ENCODE measurements at places on chromosomes 2 and 18.

GRCh38 chr2:220006152-220006621, 378.8 kb downstream of the SLC4A3 start:
- no peak for DNase-seq

DNA sequence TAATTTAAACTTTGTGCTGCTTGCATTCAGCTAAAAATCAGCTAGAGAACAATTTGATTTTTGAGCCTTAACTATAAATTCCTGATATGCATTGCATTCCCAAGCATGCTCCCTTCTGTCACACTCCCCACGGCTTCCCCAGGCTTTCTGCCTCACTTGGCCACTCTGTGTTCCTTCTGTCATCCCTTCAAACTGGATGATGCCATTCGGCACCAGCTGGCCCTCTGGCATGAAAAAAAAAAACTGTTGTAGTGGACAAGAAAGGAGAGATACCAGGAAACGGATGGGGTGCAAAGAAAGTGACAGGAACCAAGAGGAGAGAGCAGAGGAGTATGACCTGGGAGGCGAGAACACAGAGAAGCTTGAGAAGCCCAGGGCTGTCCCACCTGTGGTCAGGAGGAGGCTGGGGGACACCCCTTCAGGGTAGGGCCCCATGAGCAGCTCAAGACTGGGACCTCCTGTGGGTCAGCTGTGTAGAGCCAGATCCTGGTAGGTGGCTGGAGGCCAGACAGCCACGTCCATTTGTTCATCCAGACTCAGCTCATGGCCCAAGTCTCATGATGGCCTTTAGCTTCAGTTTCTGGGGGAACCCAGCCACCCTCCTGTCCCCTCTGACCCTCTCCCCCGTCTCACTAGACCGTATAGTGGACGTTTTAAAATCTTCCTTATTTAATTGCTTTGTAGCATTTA, 211.8 kb downstream of the GBX2 start:
- no peak for DNase-seq

DNA sequence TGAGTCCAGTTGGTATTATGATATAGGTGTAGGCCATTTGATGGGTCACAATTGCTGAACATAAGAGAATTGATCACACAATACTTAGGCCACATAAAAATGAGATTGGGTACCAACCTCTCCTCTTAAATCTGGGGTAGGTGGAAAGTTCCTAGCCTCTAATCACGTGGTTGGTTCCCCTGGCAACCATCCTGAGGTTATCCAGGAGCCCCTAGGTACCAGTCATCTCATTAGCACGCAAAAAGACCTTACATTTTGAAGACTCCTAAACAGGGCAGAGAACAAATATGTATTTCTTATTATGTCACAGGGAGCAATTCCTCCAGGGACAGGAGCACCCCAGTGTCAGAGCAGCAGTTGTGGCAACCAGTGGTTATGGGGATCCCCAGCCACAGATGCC, 12.7 kb upstream of the SELENOI start:
- no peak for DNase-seq

GRCh38 chr2:151799886-151800292, 28.3 kb downstream of the ARL5A start:
- no peak for DNase-seq

GRCh38 chr2:165818920-165819319, 24.9 kb upstream of the GALNT3 start:
- no peak for DNase-seq

GRCh38 chr18:68843473-68844089, 45.7 kb downstream of the CCDC102B start:
- no peak for DNase-seq

DNA sequence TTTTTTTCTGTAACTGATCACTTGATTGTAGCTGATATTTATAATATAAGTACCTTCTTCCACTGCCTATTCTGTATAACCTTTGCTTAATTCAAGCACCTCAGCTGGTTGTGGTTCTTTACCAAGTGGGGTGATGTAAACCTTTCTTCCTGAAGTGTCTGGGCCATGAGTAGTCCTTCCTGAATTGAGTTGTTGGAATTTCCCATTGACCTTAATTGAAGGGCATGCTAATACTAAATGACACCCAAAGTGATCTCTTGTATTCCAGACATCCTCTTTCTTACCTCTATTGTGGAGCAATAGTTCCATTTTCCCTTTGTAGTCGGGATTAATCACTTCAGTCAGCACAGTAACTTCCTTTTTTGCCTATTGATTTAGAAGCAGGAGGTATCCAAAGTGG, 1496.8 kb upstream of the CELF4 start:
- no peak for DNase-seq

GRCh38 chr18:25057491-25058050, 294.4 kb downstream of the ZNF521 start:
- no peak for DNase-seq

DNA sequence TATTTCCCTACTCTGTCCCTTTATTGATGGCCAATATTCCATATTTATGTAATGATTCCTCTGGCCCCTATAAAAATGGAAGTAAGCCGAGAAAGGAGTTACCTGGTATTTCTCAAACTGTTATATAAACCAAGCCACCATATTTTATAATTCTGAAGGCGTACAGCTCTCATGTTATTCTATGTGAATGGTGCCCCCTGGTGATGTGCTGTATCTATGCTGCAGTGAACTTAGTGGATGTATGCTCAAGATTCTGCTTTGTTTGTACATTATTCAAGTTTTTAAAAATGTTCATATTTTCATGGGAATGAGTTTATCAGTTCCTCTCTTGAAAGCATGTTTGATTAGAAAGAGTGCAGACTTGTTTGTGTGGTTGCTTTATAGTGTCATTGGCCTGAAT, 194.5 kb upstream of the LRRTM1 start:
- DNase-seq, result no peak

GRCh38 chr18:72502671-72503431, 41.3 kb downstream of the CBLN2 start:
- no peak for DNase-seq

DNA sequence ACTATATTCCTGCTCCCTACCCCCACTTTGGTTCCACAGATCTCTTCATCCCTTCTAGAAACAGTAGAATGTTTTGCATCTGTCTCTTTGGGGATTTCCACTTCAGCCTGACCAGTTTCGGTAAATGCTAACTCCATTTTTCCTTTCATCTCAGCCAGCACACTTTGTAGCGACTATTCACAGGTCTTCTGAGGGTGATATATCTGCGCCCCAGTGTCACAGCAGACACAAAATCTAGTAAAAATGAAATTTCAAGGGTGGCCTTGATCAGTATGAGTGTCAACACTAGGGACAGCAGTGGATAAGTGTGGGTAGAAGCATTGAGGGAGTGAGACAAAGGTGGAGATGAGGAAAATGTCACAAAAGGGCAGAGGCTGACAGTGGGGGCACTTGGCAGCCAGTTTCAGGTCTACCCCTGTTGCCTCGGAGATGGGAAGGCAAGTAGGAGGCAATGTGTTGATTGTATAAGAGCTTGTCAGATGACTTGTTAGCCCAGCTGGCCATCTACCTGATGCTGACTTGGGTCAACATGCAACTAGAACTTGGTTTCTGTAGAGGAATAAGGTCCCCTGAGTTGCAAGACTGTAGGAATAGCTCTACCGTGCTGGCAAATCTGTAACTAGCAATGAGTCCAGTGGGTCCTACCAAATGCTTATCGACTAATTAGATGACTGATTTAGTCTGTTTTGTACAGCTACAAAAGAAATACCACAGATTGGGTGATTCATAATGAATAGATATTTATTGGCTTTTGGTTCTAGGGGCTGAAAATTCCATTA, 60.7 kb downstream of the CXCR4 start:
- peak; percentile 14 for DNase-seq

DNA sequence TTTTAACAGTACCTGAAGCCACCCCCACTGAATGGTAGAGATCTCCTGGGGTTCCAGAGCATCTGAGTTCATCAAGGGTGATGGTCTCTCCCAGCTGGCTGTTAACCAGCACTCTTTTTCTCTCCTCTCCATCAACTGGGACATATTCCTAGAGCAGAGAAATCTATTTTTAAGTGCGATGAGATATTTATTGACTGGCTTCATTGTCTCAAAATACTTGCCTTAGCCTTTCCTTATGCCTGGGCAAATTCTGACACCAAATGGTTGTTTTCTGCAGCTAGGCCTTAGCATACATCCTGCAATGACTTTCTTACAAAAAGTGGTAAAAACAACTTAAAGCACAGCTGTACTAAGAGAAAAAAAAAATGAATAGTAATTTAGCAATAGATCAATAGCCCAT, 19.6 kb downstream of the NOSTRIN start:
- no peak for DNase-seq

GRCh38 chr2:221554769-221555493, 17.2 kb downstream of the EPHA4 start:
- DNase-seq, result no peak

- no peak for DNase-seq
Observed at GRCh38 chr2:186757009-186757408, 63.1 kb downstream of the FAM171B start.

- DNase-seq, result no peak
Observed at GRCh38 chr2:21804151-21804550, 680.4 kb downstream of the TDRD15 start.

DNA sequence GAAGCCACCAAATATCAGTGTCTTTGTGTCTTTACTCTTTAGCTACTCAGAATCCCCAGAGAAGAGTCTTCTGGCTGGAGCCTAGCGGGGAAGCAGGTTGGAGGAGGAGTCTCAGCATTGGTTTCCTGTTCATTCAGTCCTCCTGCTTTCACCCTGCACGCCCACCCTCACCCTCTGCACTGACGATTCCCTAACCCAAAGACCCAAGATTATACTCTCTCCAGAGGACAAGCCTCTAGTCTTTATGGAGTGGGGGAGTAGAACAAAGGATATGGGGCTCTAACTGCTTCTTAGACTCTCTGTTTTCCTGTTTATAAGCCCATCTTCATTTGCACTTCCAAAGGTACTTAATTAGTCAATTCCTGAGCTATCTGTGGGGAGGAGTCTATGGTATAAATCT, 338.8 kb downstream of the AGPS start:
- DNase-seq, result no peak

DNA sequence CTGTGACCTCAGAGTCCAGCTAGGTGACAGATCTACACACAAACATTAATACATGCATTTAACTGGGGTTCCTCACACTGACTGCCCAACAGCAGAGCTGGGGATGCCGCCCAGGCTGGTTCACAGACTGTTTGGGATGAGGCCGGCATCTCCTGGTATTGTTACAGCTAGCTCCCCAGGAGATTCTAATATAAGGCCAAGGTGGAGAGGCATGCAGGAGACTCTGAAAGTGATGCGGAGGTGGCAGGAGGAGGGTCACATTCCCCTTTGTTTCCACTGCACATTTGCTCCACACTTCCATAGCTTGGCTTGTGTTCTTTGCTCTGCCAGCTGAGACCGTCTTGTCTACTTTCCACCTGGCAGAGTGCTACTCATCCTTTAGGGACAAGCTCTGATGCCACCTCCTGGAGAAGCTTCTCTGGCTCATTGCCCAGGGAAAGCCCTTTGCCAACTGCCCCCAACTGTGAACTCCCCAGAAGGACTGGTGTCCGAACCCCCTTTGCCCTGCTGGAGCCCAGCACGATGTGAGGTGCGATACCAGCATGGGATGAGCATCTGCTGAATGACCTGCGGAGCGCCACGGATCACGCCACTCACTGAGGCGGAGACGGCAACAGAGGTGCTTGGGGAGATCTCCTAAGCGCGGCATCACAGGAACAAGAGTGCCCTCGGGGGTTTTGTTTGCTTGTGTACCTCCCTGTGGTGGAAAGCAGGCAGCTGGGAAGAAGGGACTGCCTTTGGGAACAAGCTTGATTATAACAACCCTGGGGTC, 88.8 kb downstream of the UXS1 start:
- DNase-seq, result no peak

DNA sequence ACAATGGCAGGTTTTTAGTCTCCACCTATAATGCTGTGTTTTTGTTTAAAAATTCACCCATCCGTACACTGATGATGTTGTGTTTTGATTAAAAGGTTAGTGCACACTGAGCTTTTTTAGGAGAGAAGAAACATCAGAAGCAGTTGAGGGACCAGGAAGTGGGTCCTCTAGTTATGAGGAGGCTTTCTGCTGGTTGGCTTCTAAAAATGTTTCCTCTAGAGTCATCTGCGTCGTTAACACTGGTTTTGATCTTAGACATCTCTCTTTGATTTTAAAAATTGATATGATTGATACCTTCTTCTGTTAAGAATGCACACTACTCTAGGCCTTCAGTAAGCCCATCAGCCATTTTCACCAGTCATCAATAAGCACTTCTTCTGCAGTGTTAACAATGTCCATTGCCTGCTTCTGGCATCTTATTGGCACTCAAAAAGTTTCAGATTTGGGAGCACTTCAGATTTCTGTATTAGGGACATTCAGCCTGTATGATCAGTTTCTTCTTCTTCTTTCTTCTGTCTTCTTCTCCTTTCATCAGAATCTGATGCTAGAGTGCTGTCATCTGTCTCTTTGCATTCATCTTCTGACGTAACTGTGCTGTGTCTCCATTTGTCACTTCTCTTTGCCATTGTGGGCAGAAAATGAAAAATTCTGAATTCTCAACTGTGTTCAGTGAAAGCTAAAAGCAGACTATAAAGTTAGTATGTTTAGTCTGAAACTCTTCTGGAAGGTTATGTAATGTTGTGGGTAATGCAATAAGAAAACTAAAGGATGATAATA, 56.3 kb downstream of the PHLPP1 start:
- DNase-seq, result no peak

GRCh38 chr2:226766352-226767055, 33.1 kb downstream of the IRS1 start:
- DNase-seq, result no peak

Measured in stimulated activated CD8-positive, alpha-beta memory T cell treated with anti-CD3 and anti-CD28 coated beads, Interleukin-4, amount 100 ng/mL, for 24 hours (primary cell).